CD4-positive, alpha-beta T cell (primary cell): ENCODE measurements at places on chromosomes 12 and 14.

GRCh38 chr14:89924268-89924667, 30.3 kb downstream of the EFCAB11 start:
- no peak for DNase-seq

- no peak for DNase-seq
Observed at GRCh38 chr12:26705851-26706250, 127.1 kb downstream of the ITPR2 start.

- no peak for DNase-seq
Observed at GRCh38 chr12:101850199-101850598, 19.4 kb upstream of the GNPTAB start.

GRCh38 chr14:100362311-100362927, 39.3 kb downstream of the SLC25A47 start:
- DNase-seq, result no peak

- DNase-seq, result peak; percentile 66
Observed at GRCh38 chr12:53267999-53268629, at the start of gene ESPL1. TSS of gene ESPL1 (plus strand) at chr12:53268299. CDS start at chr12:53268767, 468 bp downstream.

GRCh38 chr12:67377021-67377420, 107.9 kb downstream of the CAND1 start:
- DNase-seq, result no peak

- no peak for DNase-seq
Observed at GRCh38 chr12:3520168-3520567, 29.2 kb downstream of the PRMT8 start.

GRCh38 chr12:119679081-119679480, 11.1 kb downstream of the PRKAB1 start:
- DNase-seq, result no peak

- no peak for DNase-seq
Observed at GRCh38 chr12:31589904-31590641, 863 bp downstream of the DENND5B start.

DNA sequence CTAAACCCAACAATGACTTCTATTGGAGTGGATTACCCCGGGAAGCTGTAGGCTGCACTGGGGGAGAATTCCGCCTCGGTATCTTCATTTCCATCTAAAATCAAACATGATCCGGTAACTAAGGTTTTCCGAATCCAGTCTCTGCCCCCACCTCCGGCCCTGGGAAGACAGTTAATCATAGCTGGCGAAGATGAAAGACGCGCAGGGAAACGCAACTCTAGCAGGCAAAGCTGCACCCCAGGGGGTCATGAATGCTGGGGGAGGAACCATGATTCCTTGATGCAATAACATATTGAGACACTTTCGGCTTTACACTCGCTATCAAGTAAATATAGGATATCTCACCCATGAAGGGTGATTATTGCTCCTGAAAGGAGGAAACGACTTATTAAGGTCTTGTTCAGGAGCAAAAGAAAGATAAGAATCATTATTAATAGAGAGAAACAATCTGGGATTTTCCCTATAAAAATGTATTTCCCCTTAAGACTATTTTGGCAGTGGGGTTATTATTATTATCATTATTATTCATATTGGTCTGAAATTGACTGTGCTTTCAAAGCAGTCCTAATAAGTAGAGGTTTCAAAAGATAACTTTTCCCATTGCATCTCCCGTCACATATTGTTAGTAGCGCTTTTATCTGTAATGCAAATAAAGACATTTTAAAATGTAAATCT, 614.9 kb downstream of the VRK1 start:
- DNase-seq, result no peak

GRCh38 chr14:58832095-58832521, 194.3 kb downstream of the DACT1 start:
- no peak for DNase-seq

DNA sequence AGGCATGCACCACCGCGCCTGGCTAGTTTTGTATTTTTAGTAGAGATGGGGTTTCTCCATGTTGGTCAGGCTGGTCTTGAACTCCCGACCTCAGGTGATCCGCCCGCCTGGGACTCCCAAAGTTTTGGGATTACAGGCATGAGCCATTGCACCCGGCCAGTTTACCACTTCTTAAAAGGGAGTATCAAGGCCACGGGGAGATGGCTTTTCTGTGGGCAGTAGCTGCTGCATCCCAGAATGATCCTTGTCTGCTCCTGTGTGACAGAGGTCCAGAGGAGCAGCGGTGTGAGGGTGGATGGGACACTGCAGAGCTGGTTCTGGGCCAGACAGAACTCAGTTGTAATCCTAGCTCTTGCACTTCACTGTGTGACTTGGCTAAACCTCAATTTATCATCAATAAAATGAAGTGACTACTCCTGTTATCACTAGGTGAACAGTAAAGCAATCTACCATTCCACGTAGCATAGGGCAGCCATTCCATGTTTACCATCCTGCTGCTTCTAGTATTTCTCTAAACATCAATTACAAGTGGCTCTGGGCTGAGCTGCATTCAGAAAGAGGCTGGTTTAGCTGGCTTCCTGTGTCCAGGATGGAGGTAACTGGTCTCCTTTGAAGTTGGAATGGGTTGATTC, 3.0 kb upstream of the NPFF start:
- no peak for DNase-seq

DNA sequence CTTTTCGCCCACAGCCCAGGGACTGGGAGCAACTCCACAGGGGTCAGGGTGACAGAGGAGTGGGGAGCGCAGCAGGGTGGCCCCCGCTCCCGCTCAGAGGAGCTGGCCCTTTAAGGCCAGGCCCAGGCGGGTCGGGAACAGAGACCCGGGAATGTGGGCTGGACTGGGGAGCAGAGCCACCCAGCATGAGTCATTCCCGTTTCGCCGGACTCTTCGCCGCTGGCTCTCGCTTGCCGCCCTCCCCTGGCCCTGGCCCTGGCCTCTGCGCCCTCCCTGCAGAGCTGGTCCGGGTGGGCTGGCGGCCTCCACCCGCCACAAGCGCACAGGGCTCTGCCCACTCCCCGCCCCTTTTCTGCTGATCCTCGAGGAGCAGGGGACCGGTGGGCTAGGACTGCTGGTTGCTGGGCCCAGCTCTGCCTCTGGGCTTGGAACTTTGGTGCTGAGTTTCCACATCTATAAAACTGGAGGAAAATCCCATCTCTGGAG, 92.8 kb downstream of the NINJ2 start:
- no peak for DNase-seq

- DNase-seq, result no peak
Observed at GRCh38 chr14:25518364-25518763, 468.4 kb upstream of the STXBP6 start.

GRCh38 chr12:58767496-58767895, 152.8 kb downstream of the LRIG3 start:
- DNase-seq, result no peak

- DNase-seq, result no peak
Observed at GRCh38 chr14:103198131-103199105, 75.2 kb downstream of the TNFAIP2 start.

GRCh38 chr12:52211716-52212585, 20.1 kb upstream of the KRT80 start:
- no peak for DNase-seq

DNA sequence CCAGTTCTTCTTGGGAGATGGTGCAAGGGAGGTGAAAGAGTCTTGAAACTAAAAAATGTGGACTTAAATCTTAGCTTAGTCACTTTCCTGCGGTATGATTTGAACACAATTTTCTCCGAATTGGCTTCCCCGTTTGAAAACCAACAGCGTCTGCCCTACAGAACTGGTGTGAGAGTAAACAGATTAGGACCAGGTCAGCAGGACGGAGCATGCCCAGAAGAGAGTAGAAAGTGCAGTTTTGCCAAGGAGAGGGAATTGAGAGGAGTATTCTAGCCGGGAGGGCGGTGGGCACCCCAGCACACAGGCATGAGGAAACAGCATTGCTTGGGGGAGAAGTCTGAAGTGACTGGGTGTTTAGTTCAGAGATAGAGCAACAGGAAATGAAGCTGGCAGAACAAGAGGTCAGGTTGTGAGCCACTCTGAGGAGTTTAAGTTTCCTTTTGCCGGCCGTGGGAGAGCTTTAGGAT, 927.1 kb downstream of the VRK1 start:
- peak; percentile 31 for DNase-seq

DNA sequence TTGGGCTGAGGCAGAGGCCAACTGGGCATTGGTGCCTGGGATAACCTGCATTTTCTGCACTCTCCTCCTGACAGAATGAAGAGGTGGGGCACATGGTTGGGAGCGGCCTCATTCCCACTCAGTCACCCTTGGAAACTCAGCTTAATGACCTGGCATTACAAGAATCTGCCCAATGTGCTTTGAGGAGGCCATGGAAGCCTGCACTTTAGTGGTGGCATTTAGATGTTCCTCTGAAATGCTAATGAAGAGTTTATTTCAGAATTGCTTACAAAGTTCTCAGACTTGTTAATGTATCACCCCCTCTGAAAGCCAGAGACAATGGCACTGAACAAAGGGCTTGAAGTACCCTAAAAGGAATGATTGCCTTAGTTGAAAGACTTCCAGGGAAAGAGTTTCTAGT, 71.4 kb upstream of the PARP11 start:
- no peak for DNase-seq

DNA sequence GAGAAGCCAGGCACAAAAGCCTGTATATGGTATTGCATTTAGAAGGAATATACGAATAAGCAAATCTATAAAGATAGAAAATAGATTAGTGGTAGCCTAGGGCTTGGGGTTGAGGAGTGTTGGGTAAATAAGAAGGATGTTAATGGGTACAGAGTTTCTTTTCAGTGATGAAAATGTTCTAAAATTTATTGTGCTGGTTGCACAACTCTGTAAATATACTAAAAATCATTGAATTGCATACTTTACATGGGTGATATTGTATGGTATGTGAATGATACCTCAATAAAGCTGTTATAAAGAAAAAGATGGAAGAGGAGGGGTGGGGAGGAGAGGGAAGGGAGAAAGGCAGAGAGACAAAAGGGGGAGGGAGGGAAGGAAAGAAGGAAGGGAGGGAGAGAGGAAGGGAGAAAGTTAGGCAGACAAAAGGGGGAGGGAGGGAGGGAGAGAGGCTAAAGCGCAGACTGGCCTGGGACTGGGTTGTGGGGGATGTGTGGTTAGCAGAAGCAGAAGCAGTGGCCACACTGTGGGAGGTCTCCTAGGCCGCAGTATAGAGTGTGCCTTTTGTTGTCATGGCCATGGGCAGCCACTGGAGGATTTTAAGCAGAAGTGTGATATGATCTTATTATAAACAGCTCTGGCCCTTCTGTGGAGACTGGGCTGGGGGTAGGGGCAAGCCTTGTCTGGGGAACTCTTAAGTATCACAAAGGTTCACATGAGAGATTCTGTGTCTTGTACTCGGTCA, 73.6 kb upstream of the ELK3 start:
- DNase-seq, result peak; percentile 15

GRCh38 chr14:34050606-34051005, 99.7 kb upstream of the EGLN3 start:
- no peak for DNase-seq

GRCh38 chr12:108635201-108635996, 1.7 kb upstream of the SELPLG start:
- DNase-seq, result no peak

DNA sequence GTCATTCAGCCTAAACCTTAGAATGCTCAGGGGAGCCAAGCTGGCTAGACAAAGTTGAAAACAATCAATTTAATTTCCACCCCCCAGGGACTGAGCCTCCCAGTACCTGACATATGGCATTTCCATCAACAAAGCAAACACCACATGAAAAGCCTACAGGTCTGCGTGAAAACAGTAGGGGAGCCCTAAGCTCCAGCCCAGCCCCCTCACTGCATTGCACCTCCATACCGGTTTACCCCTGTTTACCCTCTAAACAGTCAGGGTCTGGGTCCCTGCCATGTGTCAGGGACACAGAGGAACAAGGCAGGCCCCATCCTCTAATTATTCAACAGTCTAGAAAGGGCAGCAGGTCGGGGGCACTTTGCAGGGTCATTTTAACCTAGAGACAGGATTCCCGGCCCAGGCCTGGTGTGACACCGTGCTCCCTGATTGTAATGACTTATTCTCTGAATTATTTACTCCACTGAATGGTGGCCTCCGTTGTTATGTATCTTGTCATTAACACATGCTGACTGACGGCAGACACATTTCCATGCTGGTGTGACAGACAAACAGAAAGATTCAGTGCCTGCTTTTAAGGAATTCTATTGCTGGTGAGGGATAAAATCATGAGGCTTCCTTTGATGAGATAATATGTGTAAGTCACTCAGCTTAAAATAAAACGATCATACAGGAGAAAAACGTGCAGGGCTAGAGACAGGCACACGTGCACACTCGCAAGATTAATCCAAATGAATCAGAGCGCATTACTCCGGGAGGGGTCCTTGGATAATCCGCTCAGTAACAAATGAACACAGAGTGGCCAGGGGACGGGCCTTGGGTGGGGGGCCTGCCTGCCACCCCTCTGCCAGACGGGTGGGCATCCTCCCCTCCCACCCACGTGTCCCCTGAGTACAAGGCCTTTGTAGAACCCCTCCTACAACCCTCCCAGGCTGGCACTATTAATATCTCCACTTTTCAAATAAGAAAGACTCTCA, 23.2 kb downstream of the CCDC88C start:
- DNase-seq, result no peak

- no peak for DNase-seq
Observed at GRCh38 chr12:101221301-101221700, 11.3 kb upstream of the SLC5A8 start.

DNA sequence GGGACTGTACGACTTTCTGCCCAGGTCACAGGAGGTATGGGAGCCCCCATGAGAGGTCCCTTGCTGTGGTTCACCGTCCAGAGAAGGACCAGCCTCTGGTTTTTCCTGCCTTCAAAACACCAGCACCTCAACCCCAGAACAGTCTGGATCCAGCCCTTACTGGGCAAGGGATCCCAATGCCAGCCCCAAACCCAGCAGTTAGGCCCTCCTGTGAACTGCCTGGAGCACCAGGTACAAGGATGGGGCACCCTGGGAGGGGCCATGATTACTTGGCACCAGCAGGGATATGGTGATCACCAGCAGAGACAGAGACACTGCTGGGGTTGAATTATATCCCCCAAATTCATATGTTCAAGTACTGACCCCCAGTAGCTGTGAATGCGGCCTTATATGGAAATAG, 20.0 kb downstream of the ANHX start:
- no peak for DNase-seq

DNA sequence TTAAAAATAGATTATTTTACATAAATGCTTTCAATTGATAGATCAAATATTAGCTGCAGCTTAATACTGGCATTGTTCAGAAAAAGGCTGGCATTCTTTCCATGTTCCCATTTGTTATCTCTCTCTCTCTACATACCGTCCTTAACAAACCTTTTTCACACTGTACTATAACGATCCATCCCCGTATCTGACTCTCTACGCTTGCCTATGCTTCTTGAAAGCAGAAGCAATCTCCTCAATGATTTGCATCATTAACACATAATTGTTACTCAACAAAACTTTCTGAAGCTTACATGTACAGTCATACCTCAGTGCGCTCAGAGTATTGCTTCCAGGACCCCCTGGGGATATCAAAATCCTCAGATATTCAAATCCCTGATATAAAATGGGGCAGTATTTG, 89.7 kb downstream of the TMTC1 start:
- DNase-seq, result no peak

- DNase-seq, result no peak
Observed at GRCh38 chr12:78210894-78211302, 380.2 kb downstream of the NAV3 start.

GRCh38 chr12:46271863-46272262, 3.0 kb upstream of the SLC38A1 start:
- DNase-seq, result no peak

- DNase-seq, result no peak
Observed at GRCh38 chr12:78145398-78145797, 314.7 kb downstream of the NAV3 start.

GRCh38 chr12:27981874-27982273, 9.3 kb upstream of the PTHLH start:
- DNase-seq, result no peak

- DNase-seq, result no peak
Observed at GRCh38 chr12:105948331-105948730, 190.4 kb downstream of the NUAK1 start.
